ENCODE measurements at places on chromosomes 7 and 10. TPM values are rescaled to one million over a fixed set of nuclear protein-coding genes. Genes with fewer than 3 reads are reported as not detected.

Gene CRYGN
- total RNA-seq: 0.14 TPM

Gene ERVW-1
- not detected for total RNA-seq

Gene MYO3A
- not detected for total RNA-seq

Gene TCAF1
- 17.1 TPM for total RNA-seq

Gene MSMB
- 0.34 TPM for total RNA-seq

Gene EVX1
- not detected for total RNA-seq

Gene HOXA7
- not detected for total RNA-seq

Gene EBLN1
- not detected for total RNA-seq

Gene TRPV5
- total RNA-seq: not detected

Gene BAIAP2L1
- 20.8 TPM for total RNA-seq

Gene ECHDC3
- total RNA-seq: 10.3 TPM

Gene GNGT1
- total RNA-seq: not detected

Gene OPN4
- not detected for total RNA-seq

Gene PON3
- 1.4 TPM for total RNA-seq

Gene NPY4R
- not detected for total RNA-seq

Gene PODXL
- total RNA-seq: 0.34 TPM

Gene COL17A1
- 884 TPM for total RNA-seq

Gene KAZALD1
- 2.4 TPM for total RNA-seq

Gene COG5
- 124 TPM for total RNA-seq

Gene PNLIPRP2
- not detected for total RNA-seq

Gene ELFN1
- under 0.01 TPM for total RNA-seq

Gene WDR86
- total RNA-seq: not detected

Gene MKI67
- total RNA-seq: 0.14 TPM

Gene DNAH11
- 7.3 TPM for total RNA-seq

Gene SPDYE1
- total RNA-seq: not detected

Gene JAZF1
- 0.34 TPM for total RNA-seq

Gene NPC1L1
- total RNA-seq: under 0.01 TPM

Gene SFRP5
- not detected for total RNA-seq

Gene RNF148
- total RNA-seq: under 0.01 TPM

Gene CLDN3
- total RNA-seq: not detected

Gene ANKRD2
- total RNA-seq: 0.43 TPM

Gene GSTO1
- total RNA-seq: 73.5 TPM

Gene SVOPL
- total RNA-seq: not detected

Gene SLC26A3
- 0.14 TPM for total RNA-seq

Gene ANKRD30A
- not detected for total RNA-seq

Gene ATXN7L1
- 5.7 TPM for total RNA-seq

Gene AKR1C1
- 33.2 TPM for total RNA-seq

Gene SORCS3
- not detected for total RNA-seq

Gene CALML5
- total RNA-seq: 2.3 TPM

Gene SAP25
- not detected for total RNA-seq

Gene RAB19
- total RNA-seq: 0.50 TPM

Gene VAX1
- not detected for total RNA-seq

Gene LRGUK
- total RNA-seq: 0.34 TPM

Gene ADAM8
- total RNA-seq: 147 TPM

Gene GNG11
- under 0.01 TPM for total RNA-seq

Gene NKX1-2
- 1.4 TPM for total RNA-seq

Gene PYROXD2
- 4.6 TPM for total RNA-seq

Gene PARD3
- 88.2 TPM for total RNA-seq

Gene NKX2-3
- total RNA-seq: not detected

Gene TMEM213
- not detected for total RNA-seq

Gene TMEM196
- total RNA-seq: not detected
